Adipocyte (in vitro differentiated cells): ENCODE measurements at places on chromosomes 16 and 17.

- no peak for DNase-seq
Observed at GRCh38 chr16:76650582-76650981, 373.4 kb downstream of the CNTNAP4 start.

GRCh38 chr17:42342242-42343008 is 45.8 kb downstream of the STAT3 start:
- DNase-seq = peak; percentile 59

DNA sequence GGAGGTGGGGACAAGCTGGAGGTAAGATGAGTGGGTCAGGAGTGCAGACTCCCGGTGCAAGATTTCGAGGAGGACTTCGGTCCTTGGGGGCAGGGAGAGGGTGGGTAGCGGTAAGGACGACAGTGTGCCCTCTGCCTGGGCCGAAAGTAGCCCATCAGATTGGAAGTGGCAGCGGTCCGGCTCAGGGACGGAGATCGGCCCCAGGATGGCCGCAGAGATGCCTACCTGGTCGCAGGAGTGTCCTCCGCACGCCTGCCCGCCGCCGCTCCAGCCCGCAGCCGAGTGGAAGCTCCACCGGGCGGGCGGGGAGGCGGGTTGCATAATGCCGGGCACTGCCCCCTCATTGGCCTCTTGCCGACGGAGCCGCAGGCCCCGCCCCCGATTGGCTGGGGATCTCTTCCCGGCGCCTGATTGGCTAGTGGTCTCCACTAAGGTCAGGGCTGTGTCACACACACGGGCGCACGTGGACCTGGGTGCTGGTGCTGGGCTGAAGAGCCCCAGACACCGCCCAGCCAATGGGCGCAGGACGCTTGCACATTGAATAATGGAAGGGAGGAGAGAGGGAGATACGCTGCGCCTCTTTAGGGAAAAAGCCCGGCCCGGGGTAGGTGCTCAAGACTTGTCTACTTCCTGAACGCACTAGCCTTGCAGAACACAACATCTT is at the start of gene PER1:
TSS of gene PER1 (minus strand) at position 293 of the 664 bp plus-strand sequence. CDS start 1,698 bp downstream, outside the sequence.
- peak; percentile 97 for DNase-seq

- peak; percentile 51 for DNase-seq
Observed at GRCh38 chr17:20955427-20956323, 87.1 kb downstream of the USP22 start.

DNA sequence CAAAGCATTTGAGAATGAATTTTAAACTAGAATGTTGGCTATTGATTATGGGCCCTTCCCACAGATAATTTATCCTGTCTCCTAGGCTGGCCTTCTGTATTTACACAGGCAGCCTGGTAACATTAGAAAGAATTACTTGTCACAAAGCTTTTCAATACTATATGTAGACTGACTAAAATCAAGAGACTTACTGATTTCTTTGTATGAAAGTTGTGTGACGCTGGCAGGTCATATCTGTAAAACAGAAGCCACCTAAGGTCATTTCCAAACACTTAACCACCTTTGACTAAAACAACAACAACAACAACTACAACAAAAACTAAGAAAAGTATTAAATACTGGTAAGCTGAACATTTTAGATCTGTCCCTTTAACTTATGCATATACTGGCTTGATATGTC is 329.0 kb upstream of the TBX2 start:
- DNase-seq = no peak

DNA sequence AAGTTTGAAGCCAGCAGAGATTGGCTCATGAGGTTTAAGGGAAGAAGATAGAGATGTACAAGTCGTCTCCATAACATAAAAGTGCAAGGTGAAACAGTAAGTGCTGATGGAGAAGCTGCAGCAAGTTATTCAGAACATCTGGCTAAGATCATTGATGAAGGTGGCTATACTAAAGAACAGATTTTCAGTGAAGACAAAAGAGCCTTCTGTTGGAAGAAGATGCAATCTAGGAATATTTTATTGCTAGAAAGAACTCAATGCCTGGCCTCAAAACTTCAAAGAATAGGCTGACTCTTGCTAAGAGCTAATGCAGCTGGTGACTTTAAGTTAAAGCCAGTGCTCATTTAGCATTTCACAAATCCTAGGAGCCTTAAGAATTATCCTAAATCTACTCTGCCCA is 26.0 kb downstream of the CCL4 start:
- no peak for DNase-seq

GRCh38 chr17:73940511-73940910 is 263.0 kb upstream of the RPL38 start:
- no peak for DNase-seq

DNA sequence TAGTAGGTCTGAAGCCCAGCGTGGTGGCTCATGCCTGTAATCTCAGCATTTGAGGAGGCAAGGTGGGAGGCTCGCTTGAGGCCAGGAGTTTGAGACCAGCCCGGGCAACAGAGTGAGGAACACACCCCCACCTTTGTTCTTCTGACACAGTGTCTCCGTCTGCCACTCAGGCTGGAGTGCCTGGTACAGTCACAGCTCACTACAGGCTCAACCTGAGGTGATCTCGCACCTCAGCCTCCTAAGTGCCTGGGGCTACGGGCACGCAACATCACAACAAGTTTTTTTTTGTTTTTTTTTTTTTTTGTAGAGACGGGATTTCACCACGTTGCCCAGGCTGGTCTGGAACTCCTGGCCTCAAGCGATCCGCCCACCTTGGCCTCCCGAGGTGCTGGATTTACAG is 6.7 kb upstream of the TLCD3A start:
- no peak for DNase-seq

- no peak for DNase-seq
Observed at GRCh38 chr17:20313891-20314290, 153.4 kb downstream of the LGALS9B start.

DNA sequence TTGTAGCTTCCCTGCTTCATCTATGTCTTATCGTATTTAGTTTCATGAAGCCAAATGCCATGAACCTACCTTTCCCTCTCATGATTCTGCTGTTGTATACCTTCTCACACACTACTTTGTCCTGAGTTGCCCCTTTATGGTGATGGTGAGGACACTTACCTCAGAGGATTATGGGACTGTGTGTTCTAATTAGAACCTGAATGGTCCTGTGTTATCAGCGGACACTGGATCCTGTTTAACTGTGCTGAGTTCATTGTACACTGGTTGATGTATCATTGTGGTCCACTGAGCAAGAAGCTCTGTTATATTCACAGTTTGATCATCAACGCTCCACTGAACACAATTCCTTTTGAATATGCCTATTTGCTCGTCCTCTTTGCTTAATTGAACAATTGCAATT is 343.0 kb downstream of the RBFOX1 start:
- no peak for DNase-seq

- peak; percentile 77 for DNase-seq
Observed at GRCh38 chr17:78658281-78658785, 81.1 kb upstream of the DNAH17 start.

DNA sequence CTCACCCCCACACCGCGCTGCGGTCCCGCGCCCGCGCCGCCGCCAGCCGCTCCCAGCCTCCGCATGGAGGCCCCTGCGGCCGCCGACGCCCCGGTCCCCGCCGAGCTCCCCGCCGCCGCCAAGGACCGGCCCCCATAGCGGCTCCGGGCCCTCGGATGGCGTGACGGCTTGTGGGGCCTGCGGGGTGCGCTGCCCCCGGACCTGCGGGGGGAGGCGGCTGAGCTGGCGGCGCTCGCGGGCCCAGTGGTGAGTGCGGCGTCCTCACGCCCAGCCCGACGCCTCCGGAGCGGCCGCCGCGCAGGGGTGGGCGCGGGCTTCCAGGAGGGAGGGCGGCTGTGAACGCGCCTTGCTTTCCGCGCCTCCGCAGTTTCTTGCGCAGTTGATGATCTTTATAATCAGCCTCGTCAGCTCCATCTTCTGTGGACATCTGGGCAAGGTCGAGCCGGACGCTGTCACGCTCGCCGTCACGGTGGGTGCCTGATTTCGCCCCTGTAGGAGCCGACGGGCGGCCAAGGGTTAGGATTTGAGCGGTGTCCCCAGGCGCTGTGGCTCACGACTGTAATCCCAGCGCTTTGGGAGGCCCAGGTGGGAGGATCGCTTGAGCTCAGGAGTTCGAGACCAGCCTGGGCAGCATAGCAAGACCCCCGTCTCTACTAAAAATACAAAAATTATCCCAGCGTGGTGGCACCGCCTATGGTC is 46.4 kb downstream of the SLC47A1 start:
- peak; percentile 49 for DNase-seq

GRCh38 chr16:74321356-74321755 is 24.7 kb downstream of the PSMD7 start:
- no peak for DNase-seq
